NCI-H2171 (cell line): ENCODE measurements at places on chromosomes 11 and 22.

- DNase-seq = no peak
These were observed 49.4 kb upstream of the PHOX2A start for GRCh38 chr11:72293391-72293790.

DNA sequence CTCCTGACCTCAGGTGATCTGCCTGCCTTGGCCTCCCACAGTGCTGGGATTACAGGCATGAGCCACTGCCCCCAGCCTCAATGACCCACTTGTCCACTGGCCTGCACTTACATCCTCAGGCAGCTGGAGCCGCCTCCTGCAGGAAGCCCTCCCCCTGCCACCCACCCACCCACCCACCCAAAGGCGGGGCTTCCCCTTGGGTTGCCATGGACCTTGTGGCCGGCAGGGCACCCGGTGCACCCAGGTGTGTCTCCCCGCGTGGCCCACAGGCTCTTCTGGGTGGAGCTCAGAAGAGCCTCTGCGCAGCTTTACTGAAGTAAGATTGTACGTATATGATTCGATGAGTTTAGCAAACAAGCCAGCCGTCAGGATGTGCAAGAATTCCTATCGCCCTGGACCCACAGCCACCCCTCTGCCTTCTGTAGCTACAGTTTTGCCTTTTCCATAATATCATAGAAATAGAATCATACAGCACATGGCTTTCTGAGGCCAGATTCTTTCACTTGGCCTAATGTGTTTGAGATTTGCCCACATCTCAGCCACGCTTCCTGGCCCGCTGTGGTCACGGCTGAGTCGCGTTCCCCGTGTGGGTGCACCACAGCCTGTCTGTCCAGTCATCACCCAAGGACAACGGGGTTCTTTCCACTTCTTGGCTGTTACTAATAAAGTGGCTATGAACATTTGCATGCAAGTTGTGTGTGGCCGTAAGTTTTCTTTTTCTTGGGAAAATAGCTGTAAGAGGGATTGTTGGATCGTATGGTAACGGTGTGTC lies 5.3 kb upstream of the BRSK2 start:
- no peak for DNase-seq

DNA sequence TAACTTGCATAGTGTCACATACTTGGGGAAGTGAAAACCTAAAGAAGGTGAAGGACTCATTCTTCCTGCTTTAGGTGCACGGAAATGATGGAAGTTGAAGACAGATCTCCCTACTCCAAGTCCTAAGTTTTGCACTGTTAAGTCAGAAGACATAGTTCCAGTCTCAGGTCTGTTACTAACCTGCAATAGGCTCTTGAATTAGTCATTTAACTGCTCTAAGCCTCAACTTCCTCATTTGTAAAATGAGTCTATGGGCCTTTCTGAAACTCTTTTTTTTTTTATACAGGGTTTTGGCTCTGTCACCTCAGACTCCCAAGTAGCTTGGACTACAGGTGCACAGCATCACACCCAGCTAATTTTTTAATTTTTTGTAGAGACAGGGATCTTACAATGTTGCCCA lies 30.8 kb upstream of the POU2AF1 start:
- DNase-seq = no peak

GRCh38 chr22:36405671-36406538 lies 18.1 kb upstream of the MYH9 start:
- DNase-seq = no peak

DNA sequence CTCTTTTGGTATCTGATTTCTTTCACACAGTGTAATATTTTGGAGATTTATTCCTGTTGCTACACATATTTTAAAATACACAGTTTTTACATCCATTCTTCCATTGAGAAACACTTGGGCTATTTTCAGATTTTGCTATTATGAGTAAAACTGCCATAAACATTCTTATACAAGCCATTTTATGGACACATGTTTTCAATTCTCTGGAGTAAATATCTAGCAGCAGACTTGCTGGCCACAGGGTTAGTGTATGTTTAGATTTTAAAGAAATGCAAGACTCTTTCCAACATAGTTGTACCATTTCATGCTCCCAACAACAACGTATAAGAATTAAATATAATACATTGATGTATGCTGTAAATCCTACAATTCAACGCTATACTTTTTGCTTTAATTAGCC lies 360.8 kb upstream of the PITPNB start:
- no peak for DNase-seq

- DNase-seq = no peak
These were observed 320.5 kb downstream of the DDX10 start for GRCh38 chr11:108985236-108985944.

DNA sequence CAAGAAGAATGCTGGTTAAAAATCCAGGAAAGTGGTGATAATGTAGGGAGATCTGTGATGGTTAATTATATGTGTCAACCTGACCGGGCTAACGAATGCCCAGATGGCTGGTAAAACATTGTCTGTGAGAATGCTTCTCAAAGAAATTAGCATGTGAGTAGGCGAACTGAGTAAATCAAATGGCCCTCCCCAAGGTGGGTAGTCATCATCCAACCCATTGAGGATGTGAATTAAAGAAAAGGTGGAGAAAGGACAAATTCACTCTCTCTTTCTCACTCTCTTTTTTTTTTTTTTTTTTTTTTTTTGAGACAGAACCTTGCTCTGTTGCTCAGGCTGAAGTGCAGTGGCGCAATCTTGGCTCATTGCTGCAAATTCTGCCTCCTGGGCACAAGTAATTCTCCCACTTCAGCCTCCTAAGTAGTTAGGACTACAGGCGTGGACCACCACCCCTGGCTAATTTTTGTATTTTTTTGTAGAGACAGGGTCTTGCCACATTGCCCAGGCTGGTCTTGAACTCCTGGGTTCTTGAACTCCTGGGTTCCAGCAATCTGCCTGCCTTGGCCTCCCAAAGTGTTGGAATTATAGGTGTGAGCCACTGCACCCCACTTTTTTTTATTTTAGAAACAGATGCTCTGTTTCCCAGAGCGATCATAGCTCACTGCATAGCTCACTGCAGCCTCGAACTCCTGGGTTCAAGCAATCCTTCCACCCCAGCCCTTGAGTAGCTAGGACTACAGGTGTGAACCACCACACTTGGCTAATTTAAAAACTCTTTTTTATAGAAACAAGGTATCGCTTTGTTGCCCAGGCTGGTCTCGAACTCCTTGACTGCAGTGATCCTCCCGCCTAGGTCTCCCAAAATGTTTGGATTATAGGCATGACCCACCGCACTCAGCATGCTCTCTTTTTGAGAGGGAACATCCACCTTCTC lies 22.0 kb upstream of the P2RY6 start:
- no peak for DNase-seq

GRCh38 chr11:58927393-58928106 lies 11.7 kb upstream of the GLYATL1 start:
- DNase-seq = no peak

GRCh38 chr11:58573451-58574104 lies 2.1 kb downstream of the LPXN start:
- no peak for DNase-seq

DNA sequence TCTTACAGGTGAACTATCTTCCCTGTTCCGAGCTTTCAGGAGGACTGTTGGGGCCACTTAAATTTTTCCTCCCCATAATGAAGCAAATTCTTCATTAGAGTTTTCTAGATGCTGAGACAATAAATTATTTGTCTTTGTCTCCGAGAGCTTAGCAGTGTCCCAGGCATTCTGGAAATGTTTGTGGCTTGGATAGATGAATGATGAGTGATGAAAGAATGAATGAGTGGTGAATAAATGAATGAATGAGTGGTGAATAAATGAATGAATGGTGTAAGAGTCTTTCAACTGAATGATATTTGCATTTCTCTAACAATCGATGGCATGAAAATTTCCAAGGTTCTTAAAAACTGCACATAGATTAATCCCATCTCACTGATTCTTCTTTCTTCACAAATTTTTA lies 52.8 kb downstream of the AHNAK start:
- DNase-seq = no peak

DNA sequence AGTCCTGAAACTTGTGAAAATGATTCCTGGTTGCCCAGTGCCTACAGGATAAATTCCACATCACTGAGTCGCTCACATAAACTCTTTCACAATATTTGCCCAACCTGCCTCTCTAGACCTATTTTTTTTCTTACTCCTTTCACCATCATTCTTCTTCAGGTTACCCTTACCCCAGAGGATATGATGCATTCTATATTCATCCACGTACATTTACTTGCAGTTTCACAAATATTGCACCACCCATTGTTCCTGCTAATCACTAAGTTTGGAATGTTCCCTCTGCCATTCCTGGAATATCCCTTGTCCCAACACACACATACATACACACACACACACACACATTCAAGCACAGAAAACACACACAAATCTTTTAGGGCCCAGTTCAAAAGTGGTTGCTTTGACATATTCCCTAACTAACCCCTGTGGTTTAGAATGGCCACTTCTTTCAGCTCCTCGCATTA lies 379.5 kb downstream of the ETS1 start:
- no peak for DNase-seq

- no peak for DNase-seq
These were observed 642 bp upstream of the SIK2 start for GRCh38 chr11:111601636-111601978.

- DNase-seq = no peak
These were observed 203.8 kb upstream of the TMEM45B start for GRCh38 chr11:129611661-129612446.

DNA sequence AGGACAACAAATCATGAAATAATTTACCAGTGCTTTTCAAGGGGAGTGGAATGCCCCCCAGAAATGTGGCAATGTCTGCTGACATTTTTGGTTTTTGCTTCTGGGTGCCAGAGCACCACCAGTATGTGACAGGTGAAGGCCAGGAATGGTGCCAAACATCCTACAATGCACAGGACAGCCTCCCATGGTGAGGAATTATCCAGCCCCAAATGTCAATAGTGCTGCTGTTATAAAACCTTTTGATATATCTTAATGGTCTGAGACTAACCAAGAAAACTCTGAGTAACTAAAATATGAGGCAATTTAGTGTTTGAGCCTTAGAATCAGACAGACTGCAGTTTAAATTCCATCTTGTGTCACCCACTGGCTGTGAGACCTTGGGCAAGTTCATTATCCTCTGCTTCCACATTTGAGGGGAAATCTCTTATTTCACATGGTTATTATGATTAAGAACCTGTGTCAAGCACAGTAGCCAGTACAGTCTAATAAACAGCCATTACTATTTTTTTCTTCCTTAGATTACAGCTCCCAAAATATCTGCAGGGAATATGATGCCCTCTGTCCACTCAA lies 69.5 kb downstream of the AMBRA1 start:
- DNase-seq = no peak

DNA sequence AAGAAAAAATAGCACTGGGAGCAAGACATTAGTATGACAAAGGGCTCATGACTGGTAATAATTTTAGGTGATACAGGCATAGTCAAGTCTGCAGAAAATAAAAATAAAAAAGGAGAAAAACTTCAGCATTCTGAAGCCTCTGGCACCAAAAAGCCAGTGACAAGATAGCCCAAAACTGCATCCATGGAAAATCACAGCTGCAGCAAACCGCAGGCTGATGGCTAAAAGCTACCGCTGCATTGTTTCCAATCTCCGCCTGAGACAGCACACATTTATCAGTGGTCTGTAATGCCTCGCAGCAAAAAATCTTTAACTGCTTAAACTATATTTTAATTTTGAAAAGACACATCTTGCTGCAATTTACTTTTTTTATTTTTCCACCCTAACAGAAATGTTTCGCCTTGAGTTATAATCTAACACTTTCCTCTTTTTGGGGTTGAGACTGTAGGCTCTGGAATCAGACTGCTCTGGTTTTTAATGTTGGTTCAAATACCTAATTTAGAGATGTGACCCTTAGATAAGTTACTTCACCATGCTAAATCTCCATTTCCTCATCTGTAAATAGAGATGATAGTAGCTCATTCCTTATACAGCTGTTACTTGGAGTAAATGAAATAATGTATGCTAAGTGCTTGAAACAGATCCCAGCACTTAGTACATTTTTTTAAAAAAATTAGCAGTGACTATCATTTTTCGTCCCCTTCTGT lies 42.0 kb upstream of the FIBIN start:
- DNase-seq = peak; percentile 3

GRCh38 chr11:123371506-123372297 lies 58.4 kb upstream of the GRAMD1B start:
- DNase-seq = no peak

DNA sequence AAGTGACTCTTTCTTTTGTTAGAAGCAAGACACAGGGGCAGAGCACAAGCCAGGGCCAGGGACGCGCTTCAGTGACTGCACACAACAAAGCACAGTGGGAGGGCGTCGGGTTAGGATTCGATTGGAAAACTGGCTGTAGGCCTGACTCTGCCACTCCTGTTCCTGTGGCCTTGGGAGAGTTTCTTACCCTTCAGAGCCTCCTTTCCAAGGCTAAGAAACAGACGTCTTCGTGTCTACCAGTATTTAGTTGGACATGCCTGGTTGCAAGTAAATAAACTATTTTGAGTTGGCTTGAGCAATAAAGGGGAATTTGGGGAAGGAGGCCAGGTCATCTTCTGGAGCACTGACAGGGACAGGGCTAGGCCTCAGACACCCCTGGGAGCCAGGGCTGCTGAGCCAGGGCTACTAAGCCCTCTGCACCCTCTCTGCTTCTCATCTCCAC lies 549.1 kb downstream of the INSC start:
- DNase-seq = no peak

- DNase-seq = no peak
These were observed 73.3 kb downstream of the BCR start for GRCh38 chr22:23253475-23254055.

DNA sequence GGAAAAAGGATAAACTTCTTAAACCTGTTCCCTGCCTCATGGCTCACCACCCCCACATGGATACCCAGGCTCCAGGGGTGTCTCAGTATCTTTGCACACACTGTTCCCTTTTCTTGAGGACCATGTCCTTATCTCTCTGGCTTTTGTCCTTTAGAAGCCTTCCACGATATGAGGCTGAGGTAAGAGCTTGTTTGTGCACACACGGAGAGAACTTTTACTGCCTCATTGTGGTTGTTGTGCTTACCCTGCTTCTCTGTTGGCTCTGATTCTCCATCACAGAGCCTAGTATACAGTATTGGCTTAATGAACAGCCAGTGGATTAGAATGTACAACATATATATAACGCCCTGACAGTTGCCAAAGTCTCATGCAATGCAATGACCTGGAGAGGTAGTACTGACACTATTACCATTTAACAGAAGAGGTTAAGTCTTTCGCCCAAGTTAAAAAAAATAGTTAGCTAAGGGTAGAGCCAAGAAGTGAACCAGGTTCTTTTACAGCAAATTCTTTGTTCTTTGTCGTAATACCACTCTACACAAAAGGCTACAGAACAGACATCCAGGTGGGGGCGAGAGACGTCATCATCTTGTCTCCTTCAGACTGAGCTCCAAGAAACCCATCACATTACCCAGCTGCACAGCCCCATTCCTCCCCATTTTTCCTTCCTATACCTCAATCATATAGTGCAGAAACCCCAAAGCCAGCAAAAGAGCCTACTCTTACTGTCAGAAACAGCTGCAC lies 117.3 kb downstream of the PLEKHA7 start:
- no peak for DNase-seq
